NCI-H1092 (cell line): ENCODE measurements at places on chromosomes 5 and 9.

DNA sequence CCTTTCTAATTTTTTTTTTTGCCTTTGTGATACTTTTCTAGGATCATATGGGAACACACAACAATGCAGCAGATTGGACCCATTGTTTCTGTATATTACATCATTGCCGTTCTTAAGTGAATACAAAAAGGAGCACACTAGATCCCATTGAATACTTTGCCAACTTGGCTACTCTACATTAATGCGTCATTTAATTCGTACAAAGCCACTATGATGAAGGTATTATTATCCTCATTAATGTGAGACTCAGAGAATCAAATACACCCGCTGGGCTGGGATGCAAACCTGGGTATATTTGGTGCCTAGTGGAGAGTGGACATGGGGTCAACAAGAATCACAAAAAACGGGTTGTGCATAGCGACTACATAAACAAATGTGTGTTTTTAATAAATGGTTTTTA is 31.9 kb downstream of the OR2K2 start:
- no peak for DNase-seq

GRCh38 chr5:115423541-115423940 is 121.0 kb downstream of the FEM1C start:
- DNase-seq, result no peak

DNA sequence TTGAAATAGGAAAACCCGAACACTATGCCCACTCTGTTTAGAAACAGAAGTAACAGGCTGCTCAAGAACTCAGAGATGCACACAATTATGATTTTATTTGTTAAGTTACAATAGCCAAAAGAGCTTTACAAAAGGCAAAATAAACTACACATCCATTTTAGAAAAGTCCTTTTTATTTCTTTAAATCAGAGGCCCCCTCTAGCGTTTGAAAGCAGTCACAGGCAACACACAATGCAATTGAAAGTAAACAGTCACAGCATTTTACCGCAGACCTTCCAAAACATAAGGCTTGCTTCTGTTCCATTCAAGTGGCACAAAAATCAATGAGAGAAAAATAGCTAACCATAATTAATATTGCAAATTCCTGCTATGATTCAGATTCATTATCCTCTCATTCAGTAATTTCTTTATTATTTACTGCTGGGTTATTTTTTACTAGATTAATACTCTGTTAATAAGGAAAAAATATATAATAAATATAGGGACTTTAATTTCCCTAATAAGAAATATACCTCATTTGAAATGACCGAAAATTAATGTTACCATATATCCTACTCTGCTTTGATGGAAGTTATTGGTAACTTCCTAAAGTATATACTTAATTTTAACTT is 78.3 kb downstream of the CEP120 start:
- DNase-seq, result no peak

- no peak for DNase-seq
These were observed 298.4 kb upstream of the SEMA6A start for GRCh38 chr5:116872986-116873385.

DNA sequence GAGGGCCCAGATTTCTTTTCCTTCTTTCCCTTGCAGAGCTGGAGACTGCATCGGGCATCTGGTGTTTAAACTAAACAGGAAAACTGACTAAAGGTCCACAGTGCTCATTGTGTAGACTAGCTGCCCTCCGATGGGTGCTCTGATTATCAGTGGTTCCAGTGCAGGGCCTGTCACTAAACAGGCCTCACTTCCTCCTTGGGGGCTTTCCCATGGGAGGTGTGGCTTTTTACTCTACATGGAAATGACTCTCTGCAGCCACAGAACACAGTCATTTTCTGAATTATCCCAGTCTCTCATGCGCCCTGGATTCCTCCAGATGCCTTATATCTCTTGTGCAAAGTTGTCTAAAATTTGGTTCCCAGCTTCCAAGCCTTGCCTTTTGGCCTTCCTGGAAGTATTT is 199.2 kb downstream of the TRIO start:
- DNase-seq, result no peak

DNA sequence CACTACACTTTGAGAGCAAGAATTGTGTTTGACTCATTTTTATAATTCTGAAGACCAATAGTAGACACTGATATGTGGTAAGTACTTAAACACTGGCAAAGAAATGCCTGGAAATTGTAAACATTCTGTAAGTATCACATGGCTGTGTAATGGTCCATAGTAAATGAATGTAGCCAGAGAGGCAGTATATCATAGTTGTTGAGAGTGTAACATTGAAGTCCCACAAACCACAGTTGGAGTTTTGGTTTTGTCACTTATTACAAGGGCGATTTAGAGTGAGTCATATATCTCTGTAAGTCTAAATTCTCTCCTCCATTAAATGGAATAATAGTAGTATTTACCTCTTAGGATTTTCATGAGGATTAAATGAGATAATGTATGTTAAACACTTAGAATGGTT is 181.1 kb upstream of the MEF2C start:
- no peak for DNase-seq

DNA sequence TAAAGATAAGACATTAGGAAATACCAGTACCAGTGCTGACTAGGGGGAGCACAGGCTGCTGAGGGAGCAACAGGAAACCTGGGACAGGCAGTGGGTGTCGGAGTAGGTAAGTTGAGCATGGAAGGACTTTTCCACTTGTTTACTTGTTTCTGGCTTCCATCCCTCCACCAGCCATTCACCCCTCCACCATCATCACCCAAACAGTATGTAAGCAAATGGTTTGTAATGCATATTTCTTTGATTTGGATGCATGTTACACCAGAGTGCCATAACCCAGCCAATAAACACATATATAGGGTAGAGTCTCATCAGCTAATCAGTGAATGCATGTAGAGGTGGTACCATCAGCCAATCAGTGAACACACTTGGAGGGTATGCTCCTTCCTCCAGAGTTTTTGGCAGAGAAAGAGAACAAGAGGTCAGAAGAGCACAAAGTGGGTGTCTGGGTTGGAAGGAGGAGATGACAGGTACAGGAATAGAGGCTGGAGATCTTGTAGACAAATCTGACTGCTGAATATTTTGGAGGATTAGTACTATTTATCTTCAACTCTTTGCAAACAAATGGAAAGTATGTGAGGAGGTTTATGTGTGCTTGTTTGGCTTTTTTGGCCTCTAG is 37.7 kb upstream of the PDE8B start:
- no peak for DNase-seq

DNA sequence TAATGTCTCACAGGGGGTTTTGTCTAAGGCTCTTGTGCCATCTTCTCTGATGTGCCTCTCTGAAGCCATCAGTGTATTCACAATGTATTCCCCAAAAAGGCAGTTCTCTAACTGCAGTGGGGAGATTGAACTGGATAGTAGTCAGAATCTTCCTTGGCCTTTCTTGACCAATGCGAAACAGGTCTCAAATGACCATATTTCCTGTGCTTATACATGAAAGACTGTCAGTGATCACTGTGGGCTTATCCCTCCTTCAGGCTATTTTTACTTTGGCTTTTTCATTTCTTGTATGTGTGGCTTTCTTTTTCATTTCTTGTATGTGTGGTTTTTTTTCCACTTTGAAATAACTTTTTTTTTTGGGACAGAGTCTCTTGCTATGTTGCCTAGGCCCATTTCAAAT is 19.7 kb downstream of the HMGXB3 start:
- DNase-seq, result no peak

- no peak for DNase-seq
These were observed 38.0 kb downstream of the KCNV2 start for GRCh38 chr9:2755285-2755684.

- no peak for DNase-seq
These were observed 8.5 kb downstream of the KLF4 start for GRCh38 chr9:107481035-107481434.

DNA sequence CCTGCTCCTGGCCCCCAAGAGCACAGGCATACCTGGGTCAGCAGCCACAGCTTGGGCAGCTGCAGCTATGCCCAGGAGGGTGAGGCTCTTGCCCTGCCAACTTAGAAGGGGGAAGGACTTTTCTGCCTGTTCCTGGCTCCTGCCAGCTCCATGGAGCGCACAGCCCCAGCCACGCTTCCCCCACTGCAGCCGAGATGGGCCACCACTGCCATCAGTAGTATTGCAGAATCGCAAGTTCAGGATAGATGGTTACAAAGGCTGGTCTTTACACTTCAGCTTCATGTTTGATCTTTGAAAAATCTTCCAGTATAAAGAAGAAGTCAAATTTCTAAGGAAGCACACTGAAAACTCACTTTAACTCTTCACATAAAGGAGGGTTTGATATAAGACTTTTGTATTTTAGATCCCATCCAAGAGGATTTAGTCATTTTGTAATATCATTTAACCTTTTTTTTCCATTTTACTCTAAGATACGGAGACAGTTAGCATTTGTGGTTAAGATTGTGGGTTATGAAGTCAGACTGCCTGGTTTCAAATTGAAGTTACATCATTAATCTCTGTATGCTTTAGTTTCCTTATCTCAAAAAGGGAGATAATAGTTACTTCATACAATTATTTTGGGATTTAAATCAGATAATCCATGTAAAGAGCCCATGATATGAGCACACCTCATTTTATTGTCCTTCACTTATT is 81.8 kb downstream of the NLN start:
- DNase-seq, result no peak

DNA sequence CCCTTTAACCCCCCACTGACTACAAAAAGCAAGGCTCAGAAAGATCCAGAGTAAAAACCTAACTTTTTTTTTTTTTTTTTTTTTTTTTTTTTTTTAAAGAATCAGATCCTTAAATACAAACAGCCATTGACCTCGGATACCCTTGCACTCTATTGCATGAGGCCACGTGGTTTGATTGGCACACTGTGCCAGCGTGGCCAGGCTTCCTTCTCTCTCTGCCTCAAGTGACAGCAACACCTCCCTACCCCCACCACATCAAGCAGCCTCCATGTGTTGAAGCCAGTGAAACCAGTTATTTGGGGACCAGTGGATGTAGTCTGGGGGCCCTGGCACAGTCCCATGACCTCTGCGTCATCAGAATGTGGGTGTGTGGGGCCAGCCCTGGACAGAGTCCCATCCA is 71.4 kb downstream of the OTULIN start:
- DNase-seq, result no peak

DNA sequence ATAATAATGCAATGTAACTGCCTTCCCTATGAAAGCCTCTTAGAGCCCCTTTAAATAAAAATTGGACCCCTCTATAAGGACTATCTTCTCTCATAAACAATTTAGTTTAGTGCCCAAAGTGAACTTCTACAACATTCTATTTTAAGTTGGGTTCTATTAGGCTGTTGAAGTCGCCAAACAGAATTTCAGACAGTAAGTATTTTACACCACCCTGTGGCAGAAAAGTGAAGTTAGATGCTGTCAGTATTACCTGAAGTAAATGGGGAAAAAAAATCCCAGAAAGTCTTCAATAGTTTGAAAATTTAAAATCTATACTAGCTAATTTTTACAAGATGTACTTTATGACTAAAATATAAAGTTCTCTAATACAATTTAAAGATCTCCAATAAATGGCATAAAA is 29.5 kb downstream of the CAAP1 start:
- no peak for DNase-seq

DNA sequence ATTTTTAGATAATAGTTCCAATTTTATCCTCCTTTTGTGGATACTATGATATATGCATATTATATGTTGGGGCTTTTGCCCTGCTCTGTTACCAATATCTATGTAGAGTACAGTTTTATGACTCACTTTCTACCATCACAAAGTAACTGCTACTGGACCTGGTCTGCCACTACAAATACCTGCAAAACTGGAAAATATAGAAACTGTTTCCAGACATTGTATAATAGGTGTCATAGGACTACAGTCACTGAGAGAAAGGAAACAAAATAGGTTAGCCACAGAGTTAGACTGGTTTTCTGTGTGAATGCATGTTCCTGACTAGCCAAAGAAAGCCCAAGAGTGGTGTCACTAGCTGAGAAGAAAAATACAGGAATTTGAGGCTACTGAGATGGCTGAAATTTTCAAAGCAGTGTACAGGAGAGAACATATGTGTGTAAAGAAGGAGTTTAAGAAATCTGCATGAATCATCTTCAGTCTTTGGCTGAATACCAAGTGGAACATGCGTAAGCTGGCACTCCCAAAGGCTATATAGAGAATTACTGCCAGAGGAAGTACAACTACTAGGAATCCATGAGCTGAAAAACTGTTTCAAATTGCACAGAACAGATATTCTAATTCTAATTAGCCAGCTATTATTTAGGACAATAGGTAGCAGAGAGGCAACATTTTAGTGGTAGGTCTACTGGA is 29.0 kb upstream of the FAM174A start:
- DNase-seq, result no peak

GRCh38 chr5:169183576-169183975 is 117.4 kb downstream of the SLIT3 start:
- no peak for DNase-seq

- DNase-seq, result no peak
These were observed 33.5 kb downstream of the FAF2 start for GRCh38 chr5:176481711-176482110.

DNA sequence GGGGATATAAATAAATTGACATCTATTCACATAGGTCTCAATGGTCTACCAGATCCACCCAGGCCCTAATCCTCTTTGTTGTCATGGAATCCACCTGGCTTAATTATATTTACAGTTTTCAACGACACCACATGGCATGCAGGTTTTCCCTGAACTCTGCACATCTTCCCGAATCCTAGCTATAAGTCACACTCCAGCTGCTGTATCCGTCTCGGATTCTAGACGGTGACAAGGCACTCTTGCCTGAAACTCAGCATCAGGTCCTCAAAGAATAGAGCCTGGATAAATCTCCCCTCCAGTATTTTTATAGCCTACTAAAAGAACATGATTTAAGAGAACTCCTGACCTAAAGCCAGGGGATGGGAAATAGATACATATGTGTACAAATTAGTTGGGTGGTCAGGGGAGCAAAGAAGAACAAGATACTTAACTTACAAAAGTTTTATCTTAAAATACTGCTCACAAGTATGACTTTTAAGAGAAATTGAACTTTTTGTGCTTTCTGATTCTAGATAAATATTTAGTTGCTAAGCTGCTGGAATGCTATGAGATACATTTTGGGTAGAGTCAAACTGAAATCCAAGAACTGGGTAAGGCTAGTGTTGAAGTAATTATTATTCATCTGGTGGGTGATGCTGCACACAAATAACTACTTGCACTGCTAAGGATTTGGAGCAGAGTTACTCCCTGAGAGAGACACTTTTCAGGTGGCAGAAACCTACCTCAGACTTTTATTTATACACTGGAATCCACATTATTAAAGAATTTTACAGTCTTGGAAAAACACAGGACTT is 187.3 kb downstream of the EFNA5 start:
- no peak for DNase-seq

- DNase-seq, result no peak
These were observed 199.3 kb upstream of the ADAMTSL1 start for GRCh38 chr9:18274693-18275092.

GRCh38 chr5:117888688-117889087 is 1099.7 kb downstream of the DTWD2 start:
- DNase-seq, result no peak

GRCh38 chr5:64166201-64166959 is 737 bp downstream of the RNF180 start:
- DNase-seq, result no peak

GRCh38 chr9:124128568-124129166 is 117.1 kb downstream of the LHX2 start:
- DNase-seq, result no peak

DNA sequence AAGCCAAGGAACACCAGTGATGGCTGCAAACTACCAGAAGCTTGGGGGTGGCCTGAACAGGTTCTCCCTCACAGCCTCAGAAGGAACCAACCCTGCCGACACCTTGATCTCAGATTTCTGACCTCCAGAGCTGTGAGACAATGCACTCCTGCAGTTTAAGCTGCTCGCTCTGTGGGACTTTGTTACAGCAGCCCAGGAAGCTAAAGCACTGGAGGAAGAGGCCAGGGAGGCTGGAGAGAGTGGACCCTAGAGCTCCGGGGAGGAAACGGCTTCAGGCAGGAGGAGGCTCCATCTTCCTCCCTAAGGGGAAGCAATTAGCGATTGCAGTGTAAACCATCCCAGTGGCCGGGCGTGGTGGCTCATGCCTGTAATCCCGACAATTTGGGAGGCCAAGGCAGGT is 25.1 kb downstream of the BARX1 start:
- no peak for DNase-seq
